ENCODE measurements at places on chromosomes 16 and 17.

DNA sequence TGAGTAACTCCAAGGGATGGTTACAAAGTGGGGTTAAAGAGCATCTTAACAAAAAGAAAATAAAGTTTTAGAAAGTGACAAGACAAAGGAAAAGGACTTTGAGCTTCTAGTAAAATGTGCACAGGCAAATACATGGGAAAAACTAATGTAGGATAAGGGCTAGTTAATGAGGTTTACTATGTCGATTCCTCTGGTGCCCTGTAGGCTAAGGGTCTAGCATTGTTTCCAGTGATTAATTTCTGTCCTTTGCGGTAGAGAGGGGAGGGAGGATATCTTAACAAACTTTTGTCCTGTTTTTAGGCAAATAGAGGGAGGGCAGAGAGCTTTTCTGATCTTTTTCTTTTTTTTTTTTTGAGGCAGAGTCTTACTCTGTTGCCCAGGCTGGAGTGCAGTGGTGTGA lies 96.6 kb upstream of the SIAH1 start:
- DNase-seq: no peak

- DNase-seq: no peak
Measured at GRCh38 chr17:82126556-82127314, 28.7 kb upstream of the FASN start.

DNA sequence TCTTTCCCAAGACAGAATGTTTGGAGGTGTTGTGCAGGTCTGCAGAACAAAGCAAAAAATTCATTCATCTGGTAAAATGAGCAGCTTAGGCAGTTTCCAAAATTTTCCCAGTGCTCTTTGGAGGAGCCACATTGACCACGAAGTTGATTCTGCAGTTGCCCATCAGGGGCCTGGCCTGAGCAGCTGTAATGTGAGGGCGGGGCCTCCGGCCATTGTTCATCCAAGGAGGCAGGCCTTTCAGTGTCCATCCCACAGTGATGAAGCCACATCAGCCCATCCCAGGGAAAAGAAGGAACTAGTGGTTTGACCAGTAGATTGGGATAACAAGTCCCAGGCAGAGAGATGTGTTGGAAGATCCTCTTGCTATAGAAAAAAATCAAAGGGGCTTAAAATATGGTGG lies 10.1 kb downstream of the UBFD1 start:
- DNase-seq: no peak

GRCh38 chr17:17836818-17837379 lies at the start of gene SREBF1:
Gene SREBF1 (minus strand): TSS chr17:17836986. CDS start chr17:17836817, 169 bp downstream.
- DNase-seq: no peak

DNA sequence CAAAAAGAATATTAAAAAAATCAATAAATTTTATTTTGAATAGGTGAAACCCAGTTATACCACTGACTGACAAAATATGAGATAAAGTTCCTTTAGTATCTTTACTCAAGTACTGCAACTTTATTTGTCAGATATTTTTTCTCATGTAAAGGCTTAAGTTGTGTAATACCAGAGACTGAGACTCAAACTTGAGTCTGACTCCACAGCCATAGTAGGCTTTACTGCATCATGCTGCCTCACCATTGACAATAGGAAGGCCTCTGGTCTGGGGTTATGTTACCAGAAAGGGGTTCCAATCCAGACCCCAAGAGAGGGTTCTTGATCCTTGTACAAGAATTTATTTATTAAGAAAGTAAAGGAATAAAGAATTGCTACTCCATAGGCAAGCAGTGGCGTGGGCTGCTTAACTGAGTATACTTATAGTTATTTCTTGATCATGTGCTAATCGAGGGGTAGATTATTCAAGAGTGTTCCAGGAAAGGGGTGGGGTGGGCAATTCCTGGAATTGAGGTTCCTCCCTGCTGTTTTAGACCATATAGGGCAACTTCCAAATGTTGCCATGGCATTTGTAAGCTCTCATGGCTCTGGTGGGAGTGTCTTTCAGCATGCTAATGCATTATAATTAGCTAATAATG lies 187.4 kb upstream of the WSB1 start:
- DNase-seq: no peak

DNA sequence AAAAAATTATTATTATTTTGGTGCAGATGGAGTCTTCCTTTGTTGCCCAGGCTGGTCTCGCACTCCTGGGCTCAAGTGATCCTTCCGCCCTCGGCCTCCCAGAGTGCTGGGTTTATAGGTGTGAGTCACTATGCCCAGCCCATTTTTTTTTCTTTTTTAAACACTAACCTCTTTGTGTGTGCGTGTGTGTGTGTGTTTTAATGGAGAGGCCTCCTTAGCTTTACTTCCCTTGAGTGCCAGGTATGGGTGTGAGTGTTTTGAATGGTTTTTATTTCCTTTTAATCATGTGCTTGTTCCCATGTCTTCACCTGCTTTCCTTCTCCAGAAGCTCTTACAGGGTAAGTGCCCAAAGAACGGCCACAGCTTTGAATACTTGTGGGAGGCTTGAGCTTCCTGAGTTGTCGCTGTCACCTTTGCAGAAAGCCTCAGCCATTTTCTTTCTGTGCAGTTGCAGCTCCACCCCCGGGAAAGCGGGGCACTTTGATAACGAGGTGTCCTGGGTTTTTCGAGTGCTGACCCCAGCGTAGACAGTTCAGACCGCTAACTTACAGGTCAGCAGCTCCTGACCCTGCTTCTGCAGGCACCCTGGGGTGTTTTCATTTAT lies 22.6 kb downstream of the AKAP1 start:
- DNase-seq: no peak

GRCh38 chr17:30961209-30962188 lies 9.3 kb upstream of the RNF135 start:
- no peak for DNase-seq

DNA sequence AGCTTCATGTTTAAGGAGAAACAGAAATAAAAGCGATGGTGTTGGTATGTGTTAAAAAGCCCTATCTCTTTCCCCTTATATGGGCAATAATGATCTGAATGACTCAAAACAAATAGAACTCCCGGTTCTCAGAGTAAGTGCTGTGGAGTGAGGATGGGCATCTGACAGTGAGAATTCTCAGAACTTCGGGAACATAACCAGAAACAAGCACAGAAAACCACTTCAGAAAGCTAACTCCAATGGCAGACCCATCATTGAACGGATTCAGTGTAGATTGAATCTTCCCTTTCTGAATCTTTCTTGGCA lies 67.2 kb downstream of the CDH8 start:
- DNase-seq: no peak

DNA sequence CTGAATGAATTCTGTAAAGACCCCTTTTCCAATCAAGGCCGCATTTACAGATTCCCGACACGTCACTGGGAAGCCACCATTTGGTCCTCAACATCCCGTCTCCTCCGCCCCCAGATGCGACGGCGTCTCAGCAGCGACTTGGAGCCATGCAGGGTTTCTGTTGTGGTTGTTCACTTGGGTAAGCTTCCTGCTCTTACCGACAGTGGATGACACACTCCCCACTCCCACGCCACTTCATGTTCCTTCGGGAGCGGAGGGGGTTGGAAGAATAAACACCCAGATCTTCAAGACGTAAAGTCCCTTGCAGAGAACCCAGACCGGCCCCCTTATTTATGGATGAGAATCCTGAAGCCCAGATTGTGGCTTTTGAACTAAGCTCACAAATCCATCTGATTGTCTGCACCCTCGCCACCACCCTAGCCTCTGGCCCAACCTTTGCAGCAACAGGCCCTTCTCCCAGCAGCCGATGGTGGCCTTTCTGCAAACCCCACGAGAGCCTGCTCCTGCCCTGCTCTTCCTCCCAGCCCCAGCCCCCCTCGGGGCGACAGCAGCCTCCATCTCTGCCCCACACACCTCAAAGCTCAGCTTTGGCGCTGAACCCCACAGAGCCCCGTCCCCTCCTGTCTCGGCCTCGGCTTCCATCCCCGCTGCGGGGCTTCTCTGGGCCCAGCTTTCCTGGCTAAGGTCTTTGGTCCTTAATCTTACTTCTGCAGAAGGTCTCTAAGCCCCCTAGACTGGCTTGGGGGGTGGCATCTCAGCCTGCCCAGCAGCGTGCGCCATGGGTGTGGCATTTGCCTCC lies 19.0 kb upstream of the OSGIN1 start:
- no peak for DNase-seq

DNA sequence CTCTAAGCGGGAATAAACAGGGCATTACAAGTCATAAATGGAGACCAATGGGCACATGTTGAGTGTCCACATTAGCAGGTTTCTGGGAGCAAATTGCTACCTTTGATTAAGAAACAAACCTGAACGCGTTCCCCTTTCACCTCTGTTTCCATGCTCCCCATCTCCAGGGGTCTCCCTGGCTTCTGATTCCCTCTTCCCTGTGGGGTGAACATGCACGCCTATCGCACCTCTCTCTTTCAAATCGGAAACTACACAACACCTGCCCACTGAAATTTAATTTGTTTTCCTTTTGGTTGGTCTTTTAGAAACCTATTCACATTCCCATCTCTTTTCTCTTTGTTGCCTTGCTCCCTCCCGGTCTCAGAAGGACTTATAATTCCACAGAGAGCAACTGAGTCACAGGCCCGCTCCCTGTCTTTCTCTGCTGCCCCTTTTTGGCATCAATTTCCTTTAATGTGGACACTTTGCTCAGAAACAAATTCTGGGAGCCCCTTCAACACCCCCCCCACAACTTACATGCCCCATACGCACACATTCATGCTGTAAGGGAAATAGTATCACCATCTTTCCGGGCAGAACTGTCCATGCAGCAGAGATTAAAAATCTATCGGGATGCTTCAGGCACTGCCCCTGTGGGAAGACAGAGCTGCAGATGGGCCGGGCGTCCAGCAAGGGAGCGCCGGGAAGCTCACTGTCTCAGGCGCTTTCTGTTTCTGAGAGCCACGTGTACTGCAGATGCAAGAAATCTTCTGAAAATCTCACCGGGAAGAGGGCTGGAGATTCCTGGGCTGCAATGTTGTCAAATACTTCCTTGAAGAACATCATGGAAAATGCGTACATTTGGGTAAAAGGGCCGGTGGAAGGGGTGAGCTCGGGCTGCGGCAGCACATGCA lies 7.2 kb upstream of the FOXF1 start:
- DNase-seq: no peak

DNA sequence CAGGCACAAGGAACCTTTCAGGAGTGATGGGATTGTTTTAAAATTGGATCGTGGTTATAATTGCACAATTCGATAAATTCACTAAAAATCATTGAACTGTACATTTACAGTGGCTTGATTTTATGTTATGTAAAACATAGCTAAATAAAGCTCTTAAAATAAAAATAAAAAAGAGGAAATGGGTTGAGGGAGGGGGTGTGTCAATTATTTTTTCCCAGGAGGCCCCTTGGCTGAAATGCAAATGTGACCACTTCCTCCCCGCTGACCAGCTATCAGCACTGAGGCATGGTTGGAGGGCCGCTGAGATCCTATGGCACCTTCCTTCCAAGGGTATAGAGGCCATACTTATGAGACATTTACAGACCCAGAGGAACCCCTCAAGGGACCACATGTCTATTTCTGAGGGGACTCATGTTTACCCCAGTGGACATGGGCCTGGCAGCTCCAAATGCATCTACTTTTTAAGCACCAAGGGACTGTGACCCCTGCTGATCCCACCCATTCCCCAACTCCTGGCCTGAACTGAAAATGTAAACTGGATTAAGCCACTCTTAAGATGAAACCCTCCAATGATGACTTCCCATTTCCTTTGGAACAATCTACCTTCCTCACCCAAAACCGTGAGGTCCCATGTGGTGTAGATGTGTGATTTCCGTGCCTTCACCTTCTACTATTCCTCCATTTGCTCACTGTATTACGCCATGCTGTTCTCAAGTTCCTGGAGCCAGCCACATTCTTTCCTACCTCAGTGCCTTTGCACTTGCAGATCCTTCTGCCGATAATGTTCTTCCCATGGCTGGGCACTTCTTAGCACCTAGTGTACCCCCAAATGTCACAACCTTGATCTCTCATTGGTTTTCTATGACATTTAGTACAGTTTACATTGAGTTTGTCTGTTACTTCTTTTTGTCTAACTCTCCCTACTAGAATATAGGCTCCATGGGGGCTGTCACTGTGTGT lies 2.8 kb upstream of the IL21R start:
- no peak for DNase-seq

GRCh38 chr16:56282451-56282850 lies 91.2 kb downstream of the GNAO1 start:
- no peak for DNase-seq

- DNase-seq: no peak
Measured at GRCh38 chr16:4117250-4117578, 972 bp upstream of the ADCY9 start.

DNA sequence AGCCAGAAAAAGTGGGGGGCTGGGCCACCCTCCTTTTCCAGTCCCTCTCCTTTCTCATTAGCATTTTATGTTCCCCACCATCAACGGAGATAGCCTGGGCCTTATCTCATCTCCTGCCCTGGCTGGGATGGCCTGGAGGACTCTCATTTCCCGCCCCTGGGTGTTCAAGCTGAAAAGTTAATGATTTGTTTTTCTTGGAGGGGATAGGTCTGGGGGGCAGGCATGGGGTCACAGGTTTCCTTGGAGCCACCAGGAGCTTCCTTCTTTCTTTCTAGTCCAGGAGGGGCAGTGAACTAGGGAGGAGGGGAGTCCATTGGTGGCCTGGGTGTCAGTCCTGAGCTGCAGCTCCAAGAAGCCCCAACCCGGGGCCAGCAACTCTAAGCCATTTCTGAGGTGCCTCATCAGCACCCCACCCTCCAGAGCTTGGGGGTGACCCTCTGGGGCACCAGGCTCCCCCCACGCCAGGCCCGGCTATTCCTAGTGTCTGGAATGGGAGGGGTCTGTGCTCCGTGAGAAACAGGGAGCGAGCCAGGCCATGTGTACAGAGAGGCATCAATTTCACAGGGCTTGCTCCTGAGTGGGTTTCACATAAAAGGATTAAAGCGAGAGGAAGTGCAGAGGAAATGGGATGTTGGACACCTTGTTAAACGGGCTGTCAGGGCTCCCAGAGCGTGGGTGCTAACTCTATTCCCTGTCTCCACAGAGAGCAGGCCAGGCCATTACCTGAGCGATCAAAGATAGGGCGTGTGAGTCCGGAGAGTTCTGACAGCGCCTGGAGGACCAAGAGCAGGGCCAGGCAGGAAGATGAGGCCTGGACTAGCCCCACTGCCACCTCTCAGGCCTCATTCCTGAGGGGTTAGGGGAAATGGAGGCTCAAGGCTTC lies 90.6 kb upstream of the LHX1 start:
- no peak for DNase-seq

DNA sequence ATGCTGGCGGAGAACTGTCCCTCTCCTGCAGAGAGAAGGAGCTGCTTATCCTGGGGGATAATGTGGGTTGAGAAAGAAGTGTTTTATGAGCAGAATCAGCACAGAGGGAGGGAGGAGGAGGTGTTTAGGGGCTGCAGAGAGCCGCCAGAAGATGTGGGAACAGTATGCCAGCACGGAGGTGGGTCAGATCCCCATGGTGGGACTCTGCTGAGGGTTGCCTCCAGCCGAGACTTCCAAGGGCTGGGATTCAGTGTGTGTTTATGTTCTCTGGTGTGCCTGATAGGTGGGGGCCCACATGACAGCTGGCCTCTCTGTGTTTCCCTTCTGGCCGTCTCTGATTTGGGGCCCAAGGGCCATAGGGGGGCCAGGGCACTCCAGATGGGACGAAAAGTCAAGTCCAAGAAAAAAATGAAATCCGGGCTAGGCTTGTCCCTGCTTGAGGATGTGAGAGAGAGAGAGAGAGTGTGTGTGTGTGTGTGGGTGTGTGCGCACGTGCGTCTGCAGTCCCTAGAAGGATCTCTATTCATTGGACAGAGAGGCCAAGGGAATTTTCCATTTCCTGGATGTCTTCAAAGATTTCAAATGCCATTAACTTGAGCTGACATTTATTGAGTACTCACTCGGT lies 21.6 kb downstream of the PRKCB start:
- DNase-seq: no peak
